Activated CD4-positive, alpha-beta memory T cell treated with anti-CD3 and anti-CD28 coated beads for 36 hours (primary cell): ENCODE measurements at places on chromosomes 5 and 9. TPM values are rescaled to one million over a fixed set of nuclear protein-coding genes. Genes with fewer than 3 reads are reported as not detected.

NOL6 gene
- total RNA-seq = 38.1 TPM

KCNN2 gene
- not detected for total RNA-seq

DNA sequence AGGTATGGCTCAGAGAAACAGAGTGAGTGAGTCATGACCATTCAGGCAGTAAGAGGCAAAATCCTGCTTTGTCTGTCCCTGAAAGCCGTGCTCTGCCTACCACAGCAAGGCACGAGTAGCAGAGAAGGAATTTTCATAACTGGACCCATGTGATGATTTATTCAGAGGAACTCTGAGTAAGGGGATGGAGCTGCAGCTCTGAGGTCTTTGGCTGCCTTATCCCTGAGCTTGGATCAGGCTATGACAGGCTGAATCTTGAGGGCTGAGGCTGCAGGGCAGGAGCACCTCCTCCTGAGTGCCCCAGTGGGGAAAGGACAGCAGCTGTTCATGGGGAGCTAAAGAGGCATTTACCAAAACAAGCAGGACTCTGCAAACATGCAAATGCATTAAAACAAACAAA lies 183.4 kb downstream of the PAPPA start:
- H3K36me3 ChIP-seq = no peaks in the 10 kb centered on the region
- no peaks in the 10 kb centered on the region for H3K4me1 ChIP-seq
- DNase-seq = no peak
- peaks cover 11% of the 10 kb centered on the region for H3K27me3 ChIP-seq
- H3K27ac ChIP-seq = no peak overlapping the region

DNA sequence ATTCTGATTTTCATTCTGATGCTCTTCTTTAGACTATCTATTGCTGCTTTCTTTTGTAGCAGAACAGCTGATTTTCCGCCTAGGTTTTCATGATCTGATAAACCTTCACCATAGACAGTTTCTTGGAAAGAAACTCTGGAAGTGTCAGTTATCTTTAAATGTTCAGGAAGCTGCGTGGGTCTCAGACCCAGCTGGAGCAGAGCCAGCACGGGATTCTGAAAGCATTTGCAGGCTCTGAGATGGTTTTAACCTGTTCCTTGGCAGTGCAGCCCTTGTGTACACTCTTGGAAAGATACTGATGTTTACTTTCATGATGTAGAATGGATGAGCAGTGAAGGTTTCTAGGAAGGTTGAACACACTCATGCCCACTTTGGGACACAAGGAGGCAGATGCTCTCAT lies 178.0 kb upstream of the DMRT1 start:
- H3K27ac ChIP-seq = no peak overlapping the region
- peaks cover 1% of the 10 kb centered on the region for H3K27me3 ChIP-seq
- peaks cover 7% of the 10 kb centered on the region for H3K4me1 ChIP-seq
- no peak for DNase-seq

TAF7 gene
- total RNA-seq = 54.6 TPM

DNA sequence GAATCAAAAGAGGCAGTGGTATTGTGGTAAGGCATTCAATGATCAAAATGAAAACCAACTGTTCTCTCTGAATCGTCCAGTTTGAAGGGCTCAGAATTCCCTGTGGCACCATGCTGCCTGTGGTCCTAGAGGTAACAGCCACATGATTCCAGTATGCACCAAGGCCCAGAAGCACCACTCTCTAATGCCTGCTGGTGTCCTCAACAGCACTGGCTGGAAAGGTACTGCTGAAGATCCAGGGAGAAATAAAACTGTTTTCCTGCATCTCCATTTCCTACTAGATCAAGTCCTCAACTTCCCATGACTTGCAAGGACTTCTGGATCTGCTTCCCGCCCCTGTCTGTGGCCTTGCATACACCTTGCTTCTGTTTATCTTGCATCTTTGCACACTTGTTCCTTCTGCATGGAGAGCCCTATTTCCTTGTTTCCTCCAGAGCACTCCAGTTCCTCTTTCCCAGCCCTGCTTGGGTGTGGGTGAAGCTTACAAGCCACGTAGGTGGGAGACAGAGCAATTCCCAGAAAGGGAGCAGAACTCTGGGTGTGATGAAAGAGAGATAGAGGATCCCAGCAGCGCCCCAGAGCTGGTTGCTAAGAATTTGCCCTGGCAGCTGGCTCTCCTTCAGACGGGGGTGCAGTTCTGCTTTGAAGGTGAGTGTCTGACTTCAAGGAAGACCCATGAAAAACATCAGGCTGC lies 41.0 kb upstream of the EQTN start:
- no peak overlapping the region for H3K27ac ChIP-seq
- H3K27me3 ChIP-seq = peaks cover 2% of the 10 kb centered on the region
- H3K36me3 ChIP-seq = no peaks in the 10 kb centered on the region
- no peak overlapping the region for H3K4me3 ChIP-seq

- H3K27ac ChIP-seq = no peak overlapping the region
- peak; percentile 51 for DNase-seq
- peaks cover 7% of the 10 kb centered on the region for H3K4me1 ChIP-seq
- peak overlapping the region; percentile 13 for H3K4me3 ChIP-seq
Observed at GRCh38 chr5:159310511-159310910, 19.8 kb downstream of the IL12B start.

GRCh38 chr5:173795601-173796000 lies 92.5 kb upstream of the CPEB4 start:
- no peak overlapping the region for H3K4me3 ChIP-seq
- H3K36me3 ChIP-seq = no peaks in the 10 kb centered on the region
- no peak overlapping the region for H3K27ac ChIP-seq
- no peak for DNase-seq
- H3K27me3 ChIP-seq = no peaks in the 10 kb centered on the region

- peaks cover 17% of the 10 kb centered on the region for H3K27me3 ChIP-seq
- H3K36me3 ChIP-seq = no peaks in the 10 kb centered on the region
- no peak overlapping the region for H3K4me3 ChIP-seq
Observed at GRCh38 chr5:38789134-38789533, 56.7 kb upstream of the OSMR start.

DNA sequence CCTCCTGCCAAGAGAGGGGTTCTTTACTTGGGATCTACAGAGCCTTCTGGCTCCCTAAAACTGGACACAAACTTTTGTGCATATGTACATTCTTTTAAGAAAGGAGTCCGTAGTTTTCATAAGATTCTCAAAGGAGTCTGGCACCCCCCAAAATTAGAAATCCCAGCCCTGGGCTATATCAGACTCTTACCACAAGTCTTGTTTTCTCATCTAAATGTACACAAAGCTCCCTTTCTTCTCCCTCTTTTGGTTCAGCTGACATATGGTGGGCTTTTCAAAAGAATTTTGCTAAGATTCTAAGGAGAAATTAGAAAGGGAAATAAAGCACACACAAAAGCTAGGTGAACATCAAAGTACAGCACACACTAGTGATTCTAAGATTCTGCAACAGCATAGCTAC lies 114.4 kb downstream of the ENC1 start:
- no peak overlapping the region for H3K4me3 ChIP-seq
- no peaks in the 10 kb centered on the region for H3K4me1 ChIP-seq
- no peak for DNase-seq
- peaks cover 7% of the 10 kb centered on the region for H3K36me3 ChIP-seq
- peaks cover 4% of the 10 kb centered on the region for H3K27me3 ChIP-seq

GRCh38 chr5:56329652-56330051 lies 96.5 kb upstream of the ANKRD55 start:
- peaks cover 4% of the 10 kb centered on the region for H3K36me3 ChIP-seq
- H3K27me3 ChIP-seq = no peaks in the 10 kb centered on the region
- H3K4me3 ChIP-seq = no peak overlapping the region
- peak overlapping the region; percentile 91 for H3K27ac ChIP-seq

DNA sequence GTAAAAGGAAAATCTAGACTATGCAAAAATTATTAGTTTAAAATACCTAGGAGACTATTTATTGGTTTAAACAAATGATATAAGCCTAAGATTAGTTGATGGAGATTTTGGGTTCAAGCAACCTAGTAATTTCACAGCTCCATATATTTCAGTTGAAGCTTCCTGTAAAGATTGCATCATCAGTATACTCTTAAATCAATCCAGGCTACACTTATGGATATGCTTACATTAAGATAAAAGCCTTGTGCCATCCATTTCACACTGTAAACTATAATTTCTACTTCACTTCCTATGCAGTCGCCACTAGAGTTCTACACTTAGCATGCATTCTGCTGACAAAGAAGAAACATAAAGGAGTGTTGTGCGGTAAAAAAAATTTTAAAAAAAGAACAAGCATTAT lies 7.3 kb upstream of the LIX1 start:
- no peaks in the 10 kb centered on the region for H3K27me3 ChIP-seq
- no peak overlapping the region for H3K27ac ChIP-seq
- no peak for DNase-seq
- H3K4me1 ChIP-seq = no peaks in the 10 kb centered on the region
- H3K36me3 ChIP-seq = no peaks in the 10 kb centered on the region

SMIM33 gene
- total RNA-seq = 1.5 TPM

PLCXD3 gene
- total RNA-seq = not detected

PCDHGA5 gene
- not detected for total RNA-seq

DNA sequence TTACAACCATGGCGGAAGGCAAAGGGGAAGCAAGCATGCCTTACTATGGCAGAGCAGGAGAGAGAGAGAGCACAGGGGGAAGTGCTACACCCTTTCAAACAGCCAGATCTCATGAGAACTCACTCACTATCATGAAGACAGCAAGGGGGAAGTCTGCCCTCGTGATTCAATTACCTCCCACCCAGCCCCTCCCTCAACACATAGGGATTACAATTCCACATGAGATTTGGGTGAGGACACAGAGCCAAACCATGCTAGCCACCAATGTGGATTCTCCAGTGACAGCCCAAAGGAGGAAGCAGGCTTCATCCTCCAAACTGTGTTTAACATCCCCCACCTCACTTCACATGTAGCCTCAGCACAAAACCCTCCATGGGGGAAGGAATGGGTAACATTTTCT lies 563.7 kb downstream of the CDK5RAP2 start:
- H3K36me3 ChIP-seq = no peaks in the 10 kb centered on the region
- DNase-seq = no peak
- no peak overlapping the region for H3K27ac ChIP-seq
- no peak overlapping the region for H3K4me3 ChIP-seq
- H3K4me1 ChIP-seq = no peaks in the 10 kb centered on the region

GRCh38 chr5:76402251-76402885 lies 717 bp upstream of the IQGAP2 start:
- H3K27ac ChIP-seq = peak overlapping the region; percentile 98
- H3K4me3 ChIP-seq = peak overlapping the region; percentile 98
- H3K4me1 ChIP-seq = peaks cover 40% of the 10 kb centered on the region
- no peaks in the 10 kb centered on the region for H3K27me3 ChIP-seq
- peaks cover 8% of the 10 kb centered on the region for H3K36me3 ChIP-seq
- DNase-seq = peak; percentile 94

IRX4 gene
- not detected for total RNA-seq

DNA sequence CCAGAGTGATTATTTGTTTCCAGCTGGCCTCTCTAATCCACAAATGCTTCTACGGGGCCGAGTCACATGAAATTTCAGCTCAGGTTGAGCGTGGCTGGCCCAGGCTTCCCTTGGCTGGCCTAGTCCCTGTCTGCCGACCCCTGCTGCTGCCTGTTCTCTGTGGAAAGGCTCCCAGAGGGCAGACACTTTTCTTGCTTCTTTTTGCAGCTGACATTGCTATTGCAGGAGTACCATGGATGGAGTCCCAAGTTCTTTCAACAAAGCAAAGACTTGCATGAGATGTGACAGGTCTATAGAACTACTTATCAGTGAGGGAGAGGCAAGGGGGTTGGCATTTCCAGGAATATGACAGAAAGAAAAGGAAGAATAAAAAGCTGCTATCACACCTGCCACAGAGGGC lies 287.4 kb upstream of the ARRDC3 start:
- H3K27me3 ChIP-seq = no peaks in the 10 kb centered on the region
- H3K36me3 ChIP-seq = no peaks in the 10 kb centered on the region
- no peak for DNase-seq
- H3K27ac ChIP-seq = no peak overlapping the region
- H3K4me3 ChIP-seq = no peak overlapping the region

- no peaks in the 10 kb centered on the region for H3K4me1 ChIP-seq
- peaks cover 5% of the 10 kb centered on the region for H3K27me3 ChIP-seq
- H3K36me3 ChIP-seq = peaks cover under 1% of the 10 kb centered on the region
- no peak for DNase-seq
Observed at GRCh38 chr5:138230981-138231589, 18.0 kb upstream of the CDC23 start.

DNA sequence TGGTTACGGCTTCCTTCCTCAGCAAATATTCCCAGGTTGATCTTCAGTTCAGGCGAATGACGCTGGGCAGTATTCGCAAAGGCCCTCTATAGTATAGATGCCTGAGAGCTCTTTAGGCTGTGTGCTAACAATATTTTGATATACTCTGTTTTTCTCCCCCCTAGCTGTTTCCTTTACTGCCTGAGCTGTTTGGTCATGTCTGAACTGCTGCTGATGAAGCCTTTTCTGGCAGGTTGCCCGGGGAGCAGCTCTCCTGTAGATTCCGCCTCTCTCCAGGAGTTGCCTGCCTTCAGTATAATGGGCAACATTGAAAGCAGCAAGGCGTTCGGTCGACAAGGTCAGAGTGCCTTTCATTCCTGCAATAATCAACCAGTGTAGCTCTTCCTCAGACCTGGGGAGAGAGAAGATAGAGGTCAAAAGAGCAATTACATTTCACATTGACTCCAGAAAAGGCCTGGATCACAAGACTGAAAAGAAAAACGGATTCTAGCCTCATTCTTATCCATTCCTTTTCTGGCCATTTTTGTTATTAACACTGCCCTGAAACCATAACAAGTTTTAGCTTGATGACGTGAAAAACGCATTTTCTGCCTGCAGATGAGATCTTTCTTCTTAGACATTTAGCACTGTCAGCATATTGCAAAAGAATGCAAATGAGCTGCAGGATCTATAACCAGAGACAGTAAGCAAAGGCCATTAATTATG lies 60.1 kb upstream of the ZNF608 start:
- no peaks in the 10 kb centered on the region for H3K36me3 ChIP-seq
- H3K27ac ChIP-seq = no peak overlapping the region
- H3K27me3 ChIP-seq = no peaks in the 10 kb centered on the region

ADAMTSL2 gene
- total RNA-seq = 0.05 TPM

DNA sequence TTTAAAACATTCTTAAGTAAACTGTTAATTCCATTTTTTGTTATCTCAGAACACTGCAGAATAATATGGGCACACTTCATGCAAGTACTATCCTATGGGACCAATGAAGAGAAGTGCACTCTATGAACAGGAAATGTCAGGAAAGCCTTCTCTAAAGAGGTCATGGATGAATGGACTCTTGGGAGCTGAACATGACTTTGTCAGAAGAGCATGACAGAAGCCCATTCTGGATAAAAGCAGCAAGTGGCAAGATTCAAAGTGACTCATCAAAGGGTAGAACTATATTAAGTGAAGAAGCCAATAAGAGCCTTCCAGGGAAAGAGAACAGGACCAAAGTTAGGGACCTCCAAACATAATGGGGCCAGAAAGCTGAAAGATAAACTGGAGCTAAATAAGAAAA lies 94.0 kb downstream of the RAPGEF6 start:
- H3K27ac ChIP-seq = peak overlapping the region; percentile 82
- no peaks in the 10 kb centered on the region for H3K27me3 ChIP-seq
- DNase-seq = no peak
- no peak overlapping the region for H3K4me3 ChIP-seq
- H3K36me3 ChIP-seq = peaks cover 12% of the 10 kb centered on the region

- H3K36me3 ChIP-seq = no peaks in the 10 kb centered on the region
- H3K4me1 ChIP-seq = no peaks in the 10 kb centered on the region
Observed at GRCh38 chr5:125829349-125829748, 593.9 kb upstream of the GRAMD2B start.
